Stimulated activated CD4-positive, alpha-beta T cell treated with anti-CD3 and anti-CD28 coated beads, Interleukin-15, amount 100 ng/mL, for 1 hour (primary cell): ENCODE measurements at places on chromosomes 16 and 17.

- no peak for DNase-seq
These were observed 5.9 kb downstream of the CBX2 start for GRCh38 chr17:79783891-79784290.

DNA sequence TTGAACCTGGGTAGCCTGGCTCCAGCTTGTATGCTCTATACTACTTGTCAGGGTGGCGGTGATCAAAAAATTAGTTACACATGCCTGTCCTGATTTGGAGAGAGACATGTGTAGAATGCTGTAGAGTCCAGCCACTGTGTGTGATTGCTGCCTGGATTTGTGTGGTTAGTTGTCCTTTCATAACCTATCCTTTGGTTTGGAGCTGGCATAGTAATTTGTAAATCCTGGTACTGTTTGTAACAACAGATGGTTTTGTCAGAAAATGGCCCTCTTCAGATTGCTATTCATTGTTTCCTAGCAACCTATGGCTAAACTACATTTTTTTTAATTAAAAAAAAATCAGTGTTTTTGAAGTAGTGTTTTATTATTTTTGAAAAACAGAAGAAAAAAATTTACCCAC lies 30.5 kb downstream of the ETV4 start:
- DNase-seq: no peak

- DNase-seq: no peak
These were observed 2.1 kb downstream of the CCL4L2 start for GRCh38 chr17:36212966-36213365.

DNA sequence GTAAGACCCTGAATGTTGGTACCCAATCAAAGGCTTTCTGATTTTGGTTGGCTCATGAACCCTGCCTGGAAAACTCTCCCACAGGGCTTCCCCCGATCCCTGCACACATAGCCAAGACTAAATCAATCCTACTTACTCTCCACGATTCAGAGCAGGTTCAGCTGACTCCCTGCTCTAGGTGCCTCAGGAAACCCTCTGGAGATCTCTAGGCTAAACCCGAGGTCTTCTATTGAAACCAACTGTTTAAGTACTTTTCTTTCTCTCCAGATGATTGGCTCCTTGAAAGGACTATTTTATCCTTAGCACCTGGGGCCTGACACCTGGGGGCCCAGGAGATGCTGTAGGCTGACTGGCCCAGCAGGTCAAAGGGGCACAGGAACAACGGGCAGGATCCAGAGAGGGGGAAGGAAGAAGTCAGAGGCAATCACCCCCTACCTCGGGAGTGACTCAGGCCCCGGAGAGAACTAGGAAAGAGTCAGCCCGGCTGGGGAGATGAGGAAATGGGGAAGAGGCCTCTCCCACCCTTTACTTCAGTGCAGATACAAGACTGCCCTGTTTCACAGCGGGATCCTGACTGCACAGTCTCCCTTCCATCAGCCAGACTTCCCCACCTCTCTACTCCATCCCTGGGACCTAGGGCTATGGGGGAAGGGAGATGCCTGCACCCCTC lies 2.0 kb downstream of the TBC1D10B start:
- DNase-seq: no peak

DNA sequence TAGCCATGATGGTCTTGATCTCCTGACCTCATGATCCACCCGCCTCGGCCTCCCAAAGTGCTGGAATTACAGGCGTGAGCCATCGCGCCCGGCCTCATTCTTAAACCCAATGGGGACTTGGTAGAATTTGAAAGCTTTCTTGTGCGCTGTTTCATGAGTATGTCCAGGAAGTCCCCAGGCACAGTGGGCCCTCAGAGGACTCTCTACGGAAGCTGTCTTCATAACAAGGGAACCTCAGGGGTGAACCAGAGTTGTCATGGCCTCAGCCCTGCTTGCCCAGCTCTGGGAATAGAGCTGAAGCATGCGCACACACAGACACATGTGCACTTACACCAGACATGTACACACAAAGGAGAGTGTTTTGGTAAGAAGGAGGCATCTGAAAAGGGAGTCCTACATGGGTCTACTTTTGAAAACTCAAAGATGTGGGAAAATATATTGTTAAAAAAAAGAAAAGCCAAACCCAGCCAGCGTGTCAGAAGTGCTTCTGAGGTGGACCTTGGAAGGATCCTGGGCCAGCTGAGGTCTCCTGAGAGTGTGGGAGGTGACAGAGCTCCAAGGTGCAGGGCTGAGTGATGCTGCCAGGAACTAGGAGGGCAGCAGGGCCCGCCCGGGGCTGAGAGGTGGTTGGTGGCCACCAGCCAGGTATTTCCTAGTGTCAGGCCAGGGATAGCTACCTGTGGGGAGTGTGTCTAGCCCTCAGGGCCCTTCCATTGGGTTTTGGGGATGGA lies 54.6 kb downstream of the EPN2 start:
- no peak for DNase-seq

- DNase-seq: no peak
These were observed 26.3 kb downstream of the SMURF2 start for GRCh38 chr17:64635647-64636305.

GRCh38 chr17:79006046-79006445 lies 3.5 kb downstream of the CANT1 start:
- DNase-seq: no peak

DNA sequence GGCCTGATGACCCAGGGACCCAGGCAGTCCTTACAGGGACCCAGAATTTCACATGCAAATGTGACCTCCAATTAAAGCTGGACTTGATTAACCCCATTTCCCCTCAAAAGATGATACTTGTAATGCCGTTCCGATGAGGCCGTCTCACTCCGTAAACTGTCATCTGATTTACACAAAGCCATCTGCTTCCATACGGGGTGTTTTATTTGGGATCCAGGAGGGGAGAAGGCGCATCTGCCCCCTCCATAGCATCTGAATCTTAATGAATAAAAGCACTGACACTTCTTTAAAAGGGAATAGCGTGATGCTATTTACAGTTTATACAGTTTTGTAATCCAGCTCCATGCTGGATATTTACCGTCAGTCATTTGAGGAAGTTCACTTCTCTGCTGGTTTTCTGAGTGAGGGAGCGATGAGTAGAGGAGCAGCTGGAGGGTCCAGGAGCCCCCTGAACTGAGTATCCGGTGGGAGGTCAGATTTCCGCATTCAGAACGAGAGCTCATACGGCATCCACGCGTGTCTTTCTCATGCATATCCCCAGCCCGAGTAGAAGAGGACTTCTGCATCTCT lies 452.7 kb downstream of the WWOX start:
- DNase-seq: no peak

GRCh38 chr16:30764086-30764485 lies 2.0 kb downstream of the RNF40 start:
- DNase-seq: no peak

- no peak for DNase-seq
These were observed 10.0 kb downstream of the SOCS1 start for GRCh38 chr16:11245988-11246387.

GRCh38 chr17:1797323-1797722 lies 32.4 kb downstream of the SMYD4 start:
- DNase-seq: no peak

DNA sequence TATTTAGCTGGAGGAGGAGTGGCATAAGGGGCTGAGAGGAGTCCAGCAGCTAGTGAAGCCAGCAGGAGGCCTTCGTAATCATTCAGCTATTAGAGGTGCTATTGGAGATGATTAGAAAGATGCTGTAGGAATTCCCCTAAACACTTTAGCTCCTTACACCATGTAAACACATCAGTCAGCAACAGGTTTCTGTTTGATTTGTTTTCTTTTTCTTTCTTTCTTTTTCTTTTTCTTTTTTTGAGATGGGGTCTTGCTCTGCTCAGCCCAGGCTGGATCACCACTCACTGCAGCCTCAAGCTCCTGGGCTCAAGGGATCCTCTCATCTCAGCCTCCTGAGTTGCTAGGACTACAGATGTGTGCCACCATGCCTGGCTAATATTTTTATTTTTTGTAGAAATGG lies 10.6 kb upstream of the SEPHS2 start:
- no peak for DNase-seq

GRCh38 chr16:85911251-85911930 lies 12.4 kb downstream of the IRF8 start:
- no peak for DNase-seq

DNA sequence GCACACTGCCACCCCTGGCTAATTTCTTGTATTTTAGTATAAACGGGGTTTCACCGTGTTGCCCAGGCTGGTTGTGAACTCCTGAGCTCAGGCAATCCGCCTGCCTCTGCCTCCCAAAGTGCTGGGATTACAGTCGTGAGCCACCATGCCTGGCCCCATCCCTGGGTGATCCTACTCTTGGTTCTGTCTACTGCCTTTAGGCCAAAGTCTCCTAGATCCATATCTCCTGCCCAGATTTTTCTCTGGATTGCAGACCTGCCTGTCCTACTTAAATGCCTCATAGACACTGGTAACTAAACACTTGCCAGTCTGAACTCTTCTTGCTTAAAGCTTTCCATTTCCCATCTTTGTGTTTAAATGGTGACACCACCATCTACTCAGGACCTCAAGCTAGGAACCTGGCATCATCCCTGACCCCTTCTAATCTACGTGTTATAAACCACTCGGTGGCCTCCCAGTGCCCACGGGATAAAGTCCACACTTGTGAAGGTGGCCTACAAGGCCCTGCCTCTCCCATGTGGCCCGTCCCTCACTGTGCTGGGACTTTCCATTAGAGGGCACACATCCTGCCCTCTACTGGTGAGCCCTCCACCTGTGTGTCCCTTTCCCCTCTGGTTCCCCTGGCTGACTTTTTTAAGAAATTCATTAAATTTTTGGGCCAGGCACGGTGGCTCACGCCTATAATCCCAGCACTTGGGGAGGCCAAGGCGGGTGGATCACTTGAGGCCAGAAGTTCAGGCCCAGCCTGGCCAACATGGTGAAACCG lies 51.1 kb downstream of the USP43 start:
- no peak for DNase-seq

GRCh38 chr17:72413077-72414031 lies 292.5 kb downstream of the SOX9 start:
- DNase-seq: no peak

- no peak for DNase-seq
These were observed 1.3 kb upstream of the NUTF2 start for GRCh38 chr16:67845291-67846062.

- DNase-seq: no peak
These were observed 10.2 kb downstream of the RANBP10 start for GRCh38 chr16:67796099-67796718.

DNA sequence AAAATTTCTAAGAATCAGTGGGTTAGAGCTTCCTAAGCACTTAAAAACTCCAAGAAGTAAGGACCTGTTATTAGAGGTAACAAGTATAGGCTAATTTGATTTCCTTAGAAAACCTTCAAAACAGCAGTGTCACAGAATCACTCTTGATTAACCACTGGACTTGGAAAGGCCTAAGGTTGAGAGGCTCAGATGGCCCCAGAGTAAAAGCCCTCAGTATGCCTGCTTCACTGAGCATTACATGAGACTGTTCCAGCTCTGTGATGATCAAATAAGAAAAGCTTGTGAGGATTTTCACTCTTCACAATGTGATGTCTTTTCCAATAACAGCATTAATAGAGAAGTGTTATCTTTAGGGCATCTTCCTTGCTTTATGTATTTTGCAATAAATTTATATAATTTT lies 509.2 kb upstream of the HSBP1 start:
- DNase-seq: no peak

GRCh38 chr17:624341-624860 lies 90.2 kb downstream of the VPS53 start:
- no peak for DNase-seq

DNA sequence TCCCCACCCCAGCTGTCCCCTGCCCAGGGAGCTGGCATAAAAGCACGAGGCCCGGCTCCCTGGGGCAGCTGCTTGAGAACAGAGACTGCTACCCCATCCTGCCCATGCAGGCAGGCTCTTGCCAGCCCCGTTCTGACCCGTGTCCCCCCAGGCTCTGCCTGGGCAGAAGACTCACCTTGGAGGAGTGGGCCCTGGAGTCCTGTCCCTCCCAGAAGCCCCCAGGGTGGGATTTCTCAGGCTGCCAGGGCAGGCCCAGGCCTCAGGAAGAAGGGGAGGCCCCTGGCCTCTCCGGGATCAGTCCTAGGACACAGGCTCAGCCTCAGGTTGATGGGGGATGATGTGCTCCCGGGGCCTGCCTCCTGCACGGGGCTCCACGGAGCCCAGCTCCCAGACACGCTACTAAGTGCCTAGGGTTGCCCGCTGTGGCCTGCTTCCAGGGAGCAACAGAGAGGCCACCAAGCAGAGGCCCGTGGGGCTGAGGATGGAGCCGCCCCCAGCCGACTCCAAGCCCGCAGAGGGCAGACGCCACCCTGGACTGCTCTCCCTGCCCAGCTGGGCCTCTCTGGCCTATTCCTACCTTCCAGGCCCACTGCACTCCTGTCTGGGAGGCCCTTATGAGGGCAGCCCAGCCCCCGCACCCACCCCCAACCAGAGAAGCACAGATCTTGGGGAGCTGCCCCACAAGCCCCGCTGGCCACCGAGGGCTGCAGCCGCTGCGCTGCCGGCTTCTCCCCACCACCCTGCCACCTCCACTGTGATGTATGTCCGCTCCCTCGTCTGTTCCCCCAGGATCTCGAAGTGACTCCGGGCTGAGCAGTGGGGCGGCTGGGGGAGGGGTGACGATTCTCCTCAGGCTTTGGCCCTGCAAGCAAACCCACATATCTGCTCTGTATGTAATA lies 1.7 kb downstream of the NME3 start:
- DNase-seq: no peak

GRCh38 chr16:47732523-47733111 lies 271.5 kb downstream of the PHKB start:
- DNase-seq: no peak

DNA sequence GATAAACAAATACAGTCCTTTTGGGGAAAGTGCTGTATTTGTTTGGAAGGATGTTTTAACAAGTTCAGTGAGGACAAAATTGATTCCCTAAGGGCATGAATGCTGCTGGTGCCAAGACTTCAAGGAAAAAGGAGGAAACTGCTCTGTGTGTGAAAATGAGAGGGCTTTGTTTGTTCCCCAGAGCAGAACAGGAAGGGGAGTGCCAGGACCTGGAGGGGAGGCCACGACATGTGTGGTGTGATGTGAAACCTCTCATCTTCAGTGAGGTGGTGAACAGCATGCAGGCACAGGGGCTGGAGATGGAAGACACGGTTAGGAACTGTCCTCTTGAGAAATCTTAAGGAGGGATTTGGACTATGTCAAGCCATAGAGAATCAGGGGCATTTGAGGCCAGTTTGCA lies 46.6 kb upstream of the GRIN2A start:
- no peak for DNase-seq
